ENCODE measurements at places on chromosomes 12 and 14.
A peak's percentile ranks its signal among the peaks of the same experiment; 100 is the strongest.

DNA sequence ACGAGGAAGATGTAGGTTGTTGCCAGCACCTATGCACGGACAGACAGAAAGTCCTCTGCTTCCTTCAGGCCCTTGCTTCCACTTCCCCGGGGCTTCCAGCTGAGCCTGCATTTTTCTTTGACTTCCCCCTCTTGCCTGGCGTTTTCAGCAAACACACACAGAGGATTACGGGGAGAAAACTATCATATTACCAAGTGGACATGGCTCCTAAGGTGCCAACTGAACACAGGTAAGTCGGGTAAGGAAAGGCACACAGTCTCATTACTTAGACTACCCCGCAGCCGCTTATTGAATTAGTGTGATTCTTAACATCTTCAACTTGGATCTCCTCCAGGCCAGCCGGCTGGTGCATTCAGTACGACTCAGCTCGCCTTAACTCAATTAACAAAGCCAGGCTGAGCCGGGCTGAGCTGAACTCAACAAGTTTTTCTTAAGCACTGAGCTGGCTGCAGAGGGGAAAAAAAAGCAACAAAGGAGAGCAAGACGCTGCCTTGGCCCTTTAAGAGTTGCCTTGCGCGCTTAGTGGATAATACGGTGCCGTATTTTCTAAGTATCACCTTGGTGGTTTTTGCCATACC lies 19.2 kb upstream of the MAP1LC3B2 start:
- no peak for DNase-seq

DNA sequence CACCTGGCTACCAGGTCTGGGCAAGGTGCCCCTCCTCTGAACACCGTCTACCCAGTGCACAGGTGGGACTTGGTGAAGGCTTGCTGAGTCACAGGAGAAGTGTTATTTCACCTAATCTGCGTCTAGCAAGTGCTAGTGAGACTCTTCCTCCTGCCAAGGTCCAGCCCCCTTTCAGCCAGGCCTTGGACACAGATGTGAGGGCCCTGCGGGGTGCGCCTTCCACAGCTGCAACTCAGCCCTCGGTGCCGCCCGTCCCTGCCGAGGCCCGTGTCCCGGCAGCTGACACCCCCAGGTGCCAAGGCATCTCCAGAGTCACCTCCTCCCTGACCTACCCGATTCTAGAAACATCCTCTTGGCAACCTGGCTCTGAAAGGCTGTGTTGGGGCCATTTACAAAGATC lies 55.1 kb downstream of the PRIMA1 start:
- no peak for DNase-seq

DNA sequence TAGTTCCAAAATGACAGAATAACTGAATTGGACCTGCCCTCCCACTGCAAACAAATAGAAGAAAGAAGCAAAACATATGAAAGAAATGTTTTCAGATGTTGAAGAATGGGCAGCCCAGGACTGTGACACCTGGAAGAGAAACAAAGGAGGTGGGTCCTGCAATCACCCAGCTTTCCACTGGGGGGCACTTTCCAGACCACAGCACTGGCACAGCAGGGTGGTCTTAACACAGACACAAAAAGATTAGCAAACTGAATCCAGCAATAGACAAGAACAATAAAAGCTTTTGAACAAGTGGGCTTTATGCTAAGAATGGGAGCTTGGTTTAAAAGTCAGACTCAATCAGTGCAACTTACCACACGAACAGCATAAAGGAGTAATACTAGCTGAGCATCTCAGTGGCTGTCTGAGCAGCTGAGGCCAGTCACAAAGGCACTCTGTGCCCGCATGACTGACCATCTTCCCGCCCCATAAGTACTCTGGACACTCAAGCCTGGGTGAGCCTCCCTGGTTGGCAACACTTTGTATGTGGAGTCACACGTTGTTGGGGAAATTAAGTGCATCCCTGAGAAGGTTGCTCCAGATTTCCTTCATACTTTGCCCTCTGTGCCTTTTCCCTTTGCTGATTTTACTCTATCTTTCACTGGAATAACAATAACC lies 27.7 kb downstream of the JKAMP start:
- DNase-seq: peak; percentile 7

DNA sequence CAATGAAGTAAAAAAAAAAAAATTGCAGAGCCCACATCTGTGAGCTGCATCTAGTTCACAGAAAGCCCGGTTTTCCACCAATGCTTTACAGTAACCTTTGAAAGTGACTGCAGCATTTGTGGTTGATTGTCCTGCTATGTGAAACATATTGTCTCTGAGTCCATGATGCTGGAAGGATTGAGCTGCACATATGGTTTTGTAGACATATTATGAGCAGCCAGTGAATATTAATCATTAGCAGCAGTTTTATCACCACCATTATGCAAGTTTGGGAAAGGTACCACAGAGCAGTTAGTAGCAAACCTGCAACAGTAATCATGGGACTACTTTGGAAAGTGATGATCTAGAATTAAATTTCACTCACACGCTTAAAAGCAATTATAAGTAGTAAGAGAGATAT lies 151.5 kb upstream of the PRICKLE1 start:
- DNase-seq: no peak

DNA sequence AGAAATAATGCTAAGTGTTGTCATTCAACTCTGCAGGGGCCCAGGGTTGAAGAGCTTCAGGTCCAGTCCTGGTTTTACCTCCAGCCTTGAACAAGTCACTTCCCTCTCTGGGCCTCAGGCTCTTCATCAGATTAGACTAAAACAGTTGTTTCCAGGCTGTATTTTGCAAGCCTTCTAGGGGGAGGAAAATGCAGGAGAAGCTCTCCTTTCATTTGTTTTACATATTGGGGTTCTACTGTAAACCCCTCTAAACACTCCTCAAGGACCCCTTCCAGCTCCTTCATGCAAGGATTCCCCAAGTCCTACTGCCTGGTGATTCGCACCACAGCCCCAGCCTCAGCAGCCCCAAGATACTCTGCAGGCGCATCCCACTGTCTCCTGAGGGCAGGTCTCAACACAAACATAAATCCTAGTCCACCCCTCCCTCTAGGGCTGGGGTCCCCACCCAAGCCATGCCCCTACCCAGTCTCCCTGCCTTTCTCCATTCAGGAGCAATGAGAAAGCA lies 2.7 kb downstream of the SDR9C7 start:
- peak; percentile 23 for DNase-seq

DNA sequence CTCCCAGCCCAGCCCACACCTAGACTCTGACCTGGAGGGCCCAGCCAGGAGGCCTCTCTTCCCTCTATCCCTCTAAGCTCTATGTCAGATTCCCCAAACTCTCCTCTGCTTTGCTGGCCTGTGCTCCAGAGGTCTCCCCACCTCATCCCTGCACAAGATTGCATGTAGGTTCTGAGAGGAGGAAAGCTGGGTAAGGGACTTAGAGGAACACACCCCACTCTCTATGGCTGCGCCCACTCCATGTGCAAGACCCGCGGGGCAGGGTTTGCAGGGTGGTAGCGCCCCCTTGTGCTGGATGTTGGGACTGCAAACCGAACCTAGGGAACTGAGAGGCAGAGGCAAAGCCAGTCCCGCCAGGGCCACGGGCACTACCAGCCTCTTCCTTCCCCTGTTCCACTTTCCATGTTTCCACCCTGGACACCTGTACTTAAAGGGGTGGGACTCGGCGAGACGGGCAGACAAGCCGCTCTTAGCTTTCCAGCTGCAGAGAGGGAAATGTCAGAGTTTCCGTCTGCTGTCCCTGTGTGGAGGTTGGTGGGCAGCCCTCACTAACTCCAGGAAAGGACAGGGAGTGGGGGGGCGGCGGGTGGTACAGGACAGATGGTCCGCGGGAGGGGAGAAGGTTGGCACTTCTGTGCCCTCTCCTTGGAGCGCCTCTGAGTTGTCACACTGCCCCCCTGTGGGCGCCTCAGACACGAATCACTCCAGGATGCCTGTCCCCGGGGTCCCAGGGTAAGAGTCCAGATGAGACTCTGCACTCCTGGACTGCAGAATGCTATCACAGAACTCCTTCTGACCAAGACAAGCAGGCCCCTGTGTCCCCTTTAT lies 16.8 kb downstream of the MMP14 start:
- peak; percentile 90 for DNase-seq

DNA sequence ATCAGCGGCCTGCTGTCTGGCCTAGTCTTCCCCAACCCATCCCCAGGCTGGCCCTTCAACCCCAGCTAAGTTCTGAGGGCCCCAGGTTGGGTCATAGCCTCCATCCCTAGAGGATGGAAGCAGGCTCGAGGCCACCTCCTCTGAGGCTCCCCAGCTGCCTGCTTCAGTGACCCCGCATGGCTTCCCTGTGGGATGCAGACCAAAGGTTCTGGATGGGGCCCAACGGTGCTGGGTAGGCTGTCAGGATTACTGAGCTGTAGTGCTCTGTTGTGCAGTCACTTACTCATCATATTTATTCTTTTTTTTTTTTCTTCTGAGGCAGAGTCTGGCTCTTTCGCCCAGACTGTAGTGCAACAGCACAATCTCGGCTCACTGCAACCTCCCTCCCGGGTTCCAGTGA lies 92.0 kb downstream of the IRF2BPL start:
- DNase-seq: no peak

- DNase-seq: no peak
Observed at GRCh38 chr12:6833189-6833890, 5.1 kb downstream of the P3H3 start.

DNA sequence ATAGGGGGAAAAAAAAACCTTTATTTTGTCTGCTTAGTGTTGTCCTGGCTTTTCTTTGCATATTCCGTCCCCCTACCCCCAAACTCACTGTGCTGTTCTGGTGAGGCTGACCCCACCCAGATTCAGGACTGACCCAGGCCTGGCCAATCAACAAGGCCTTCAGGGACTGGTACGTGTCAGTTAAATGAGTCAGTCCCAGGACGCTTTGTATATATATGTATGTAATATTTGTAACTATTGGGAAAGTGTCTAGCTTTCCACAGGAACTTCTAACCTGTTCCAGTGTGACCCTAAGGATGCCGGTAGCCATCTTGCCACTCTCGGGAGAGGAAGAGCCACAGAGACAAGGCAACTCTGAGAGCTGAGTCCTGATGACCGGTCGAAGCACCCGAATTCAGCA lies 107.4 kb downstream of the VCPKMT start:
- DNase-seq: no peak

DNA sequence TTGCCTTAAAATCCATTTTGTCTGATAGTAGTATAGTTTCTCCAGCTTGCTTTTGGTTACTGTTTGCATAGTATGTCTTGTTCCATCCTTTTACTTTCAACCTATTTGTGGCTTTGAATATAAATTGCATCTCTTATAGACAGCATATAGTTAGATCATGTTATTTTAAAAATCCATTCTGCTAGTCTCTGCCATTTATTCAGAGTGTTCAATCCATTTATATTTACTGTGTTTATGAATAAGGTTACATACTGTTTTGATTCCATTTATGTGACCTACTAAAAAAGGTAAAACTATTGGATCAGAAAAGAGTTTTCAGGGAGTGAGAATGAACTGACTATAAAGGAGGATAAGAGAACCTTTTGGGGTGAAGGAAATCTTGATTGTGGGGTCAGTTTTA lies 29.6 kb upstream of the VPS33A start:
- no peak for DNase-seq

- DNase-seq: no peak
Observed at GRCh38 chr14:28340816-28341215, 425.8 kb upstream of the FOXG1 start.

DNA sequence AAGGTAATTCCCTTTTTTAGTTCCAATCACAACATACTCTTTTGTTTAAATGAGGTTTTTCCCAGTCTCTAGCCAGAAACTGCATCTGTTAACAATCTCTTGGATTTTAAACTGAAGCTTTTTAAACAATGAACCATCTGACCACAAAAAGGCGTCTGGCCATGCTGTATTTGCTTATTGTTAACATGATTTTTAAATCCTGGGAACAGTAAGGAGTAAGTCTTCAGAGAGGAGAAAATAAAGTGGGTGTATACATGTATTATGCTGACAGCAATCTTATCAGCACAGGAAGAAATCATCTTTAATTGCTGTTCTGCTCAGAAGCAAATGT lies 106.2 kb downstream of the DAAM1 start:
- no peak for DNase-seq

DNA sequence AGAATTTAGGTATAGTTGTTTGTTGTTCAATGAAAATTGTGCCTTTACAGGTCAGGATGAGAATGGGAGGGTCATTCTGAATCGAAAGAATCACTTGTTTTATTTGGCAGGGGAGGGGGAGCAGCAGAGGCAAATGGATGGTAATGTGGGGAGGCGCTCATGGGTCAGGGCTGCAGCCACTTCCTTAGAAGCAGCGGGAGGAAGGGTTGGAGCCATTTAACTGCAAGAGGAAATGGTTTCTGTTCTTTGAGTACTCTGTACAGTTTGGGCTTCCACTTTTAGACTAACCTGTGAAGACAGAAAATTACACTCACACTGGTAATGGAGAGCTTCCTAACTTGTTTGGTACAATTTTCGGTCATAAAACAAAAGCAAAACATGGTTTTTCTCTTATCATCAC lies 57.2 kb downstream of the PIWIL1 start:
- no peak for DNase-seq

GRCh38 chr12:102527171-102527720 lies 46.9 kb upstream of the IGF1 start:
- no peak for DNase-seq

DNA sequence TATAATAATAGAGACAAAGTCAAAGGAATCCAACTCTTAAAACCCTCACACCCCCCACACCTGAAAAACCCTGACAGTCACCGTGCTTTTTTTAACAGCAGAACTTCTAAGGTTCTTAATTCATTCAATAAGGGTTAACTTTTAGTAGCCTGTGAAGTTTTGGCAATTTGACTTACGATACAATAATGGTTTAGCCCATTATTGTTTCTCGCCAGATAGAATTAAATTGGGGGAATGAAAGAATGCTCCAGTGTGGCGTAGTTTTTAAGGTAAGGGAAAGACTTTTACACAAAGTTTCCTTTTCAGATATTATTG lies 604 bp upstream of the MAGOHB start:
- DNase-seq: no peak

All from CD4-positive, alpha-beta T cell treated with Interleukin-21 for 1 hour (primary cell).